ENCODE measurements at places on chromosomes 12 and 14.

DNA sequence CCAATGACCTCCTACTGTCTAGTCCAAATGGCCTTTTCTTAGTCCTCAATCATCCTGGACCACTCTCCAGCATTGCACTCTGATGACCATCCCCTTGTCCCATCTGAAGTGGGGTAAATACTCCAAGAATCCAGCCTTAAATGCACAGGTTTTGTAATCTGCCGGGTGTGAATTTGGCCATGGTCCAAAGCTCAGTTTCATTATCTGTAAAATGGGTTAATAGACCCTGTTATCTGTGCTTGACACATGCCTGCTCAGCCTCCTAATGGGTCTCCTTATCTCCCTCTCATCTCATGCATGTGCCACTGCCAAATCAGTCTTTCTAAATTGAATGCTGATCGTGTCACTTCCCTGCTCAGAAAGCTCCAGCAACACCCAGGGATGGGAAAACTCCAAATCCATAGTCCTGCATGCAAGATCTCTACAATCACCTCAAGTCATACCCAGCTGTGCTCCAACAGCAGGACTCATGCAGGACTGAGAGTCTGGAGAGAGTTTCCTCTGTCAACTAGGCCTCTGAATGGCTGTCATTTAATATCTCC lies 22.3 kb downstream of the LGR5 start:
- no peak for DNase-seq

DNA sequence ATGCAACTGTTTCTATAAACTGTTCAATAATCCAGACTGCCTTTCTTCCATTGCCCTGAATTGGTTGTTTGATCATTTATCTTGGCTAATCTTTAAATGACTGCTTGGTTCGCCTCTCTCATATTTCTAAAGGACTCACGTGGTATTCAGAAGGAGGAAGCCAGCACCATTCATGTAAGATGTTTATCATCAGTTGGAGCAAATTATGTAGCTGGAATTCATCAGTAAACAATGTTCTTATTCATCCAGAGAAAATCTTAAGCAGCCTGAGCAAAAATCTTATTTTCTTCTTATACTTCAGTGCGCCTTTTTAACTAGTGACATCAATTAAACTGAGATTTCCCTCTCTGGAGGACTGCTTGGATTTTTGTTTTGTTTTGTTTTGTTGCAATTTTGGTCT lies 538.7 kb upstream of the TMEM132C start:
- DNase-seq: no peak

- no peak for DNase-seq
These were observed 4.2 kb downstream of the DAZAP2 start for GRCh38 chr12:51242876-51243275.

GRCh38 chr14:43168371-43168925 lies 1338.6 kb downstream of the FSCB start:
- DNase-seq: no peak

DNA sequence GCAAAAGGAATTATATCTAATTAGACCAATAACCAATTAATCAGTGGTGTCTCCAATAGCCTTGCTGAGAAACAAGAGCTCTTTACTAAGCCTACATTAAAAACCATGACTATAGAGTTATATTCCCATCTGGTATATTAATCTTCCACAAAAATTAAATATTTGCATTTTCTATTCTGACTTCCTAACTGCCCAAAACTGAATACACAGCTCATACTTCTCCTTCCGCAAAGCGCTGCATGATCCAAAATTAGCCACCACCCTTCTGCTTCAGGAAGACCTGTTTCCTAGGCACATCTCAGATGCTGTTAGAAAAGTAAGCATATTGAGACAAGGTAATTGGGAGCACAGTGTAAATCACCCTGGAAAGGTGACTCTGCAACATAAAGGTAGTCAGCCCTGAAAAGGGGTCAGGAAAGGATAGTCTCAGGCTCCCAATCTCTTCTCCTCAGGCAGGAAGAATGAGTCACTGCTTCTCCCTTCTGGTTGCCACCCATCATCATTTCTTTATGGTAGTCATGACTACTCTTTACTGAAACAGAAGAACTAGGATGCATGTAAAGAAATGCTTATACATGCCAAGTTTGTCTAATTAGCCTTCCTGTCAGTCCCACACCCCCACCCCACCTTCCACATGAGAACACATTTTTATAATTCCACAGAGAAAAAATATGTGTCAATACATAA lies 54.3 kb downstream of the PLCZ1 start:
- DNase-seq: no peak

- DNase-seq: no peak
These were observed 9.1 kb upstream of the DEGS2 start for GRCh38 chr14:100168506-100168905.

- no peak for DNase-seq
These were observed 126.8 kb upstream of the MAP1LC3B2 start for GRCh38 chr12:116432314-116432750.

GRCh38 chr12:75571656-75572205 lies 60.3 kb upstream of the KRR1 start:
- DNase-seq: no peak

DNA sequence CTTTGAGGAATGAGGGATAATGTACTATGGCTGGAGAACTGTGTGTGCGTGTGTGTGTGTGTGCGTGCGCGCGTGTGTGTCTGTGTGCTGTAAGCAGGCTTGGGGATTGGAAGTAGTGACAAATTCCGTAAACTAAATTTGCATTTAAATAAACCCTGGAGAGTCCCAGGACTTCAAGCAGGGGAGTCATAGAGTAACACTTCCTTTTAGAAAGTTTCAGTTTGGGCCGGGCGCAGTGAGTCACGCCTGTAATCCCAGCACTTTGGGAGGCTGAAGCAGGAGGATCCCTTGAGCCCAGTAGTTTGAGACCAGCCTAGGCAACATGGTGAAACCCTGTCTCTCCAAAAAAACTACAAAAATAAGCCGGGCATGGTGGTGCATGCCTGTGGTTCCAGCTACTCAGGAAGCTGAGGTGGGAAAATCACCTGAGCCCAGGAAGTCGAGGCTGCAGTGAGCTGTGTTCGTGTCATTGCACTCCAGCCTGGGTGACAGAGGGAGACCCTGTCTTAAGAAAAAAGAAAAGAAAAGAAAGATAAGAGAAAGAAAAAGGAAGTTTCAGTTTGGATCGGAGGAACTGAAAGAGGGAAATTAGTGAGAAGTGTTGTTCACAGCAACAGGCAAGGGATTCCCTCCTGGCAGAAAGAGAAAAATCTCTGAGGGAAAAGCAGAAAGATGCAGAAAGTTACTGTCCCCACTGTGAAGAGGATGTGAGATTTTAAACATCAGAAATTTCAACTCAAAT lies 222.7 kb upstream of the SOX5 start:
- DNase-seq: no peak

GRCh38 chr12:1800401-1801302 lies 19.7 kb upstream of the LRTM2 start:
- no peak for DNase-seq

- DNase-seq: peak; percentile 19
These were observed 210.3 kb downstream of the NUAK1 start for GRCh38 chr12:105928436-105928835.

- DNase-seq: no peak
These were observed 114.5 kb upstream of the NCOR2 start for GRCh38 chr12:124681779-124682391.

- DNase-seq: no peak
These were observed 510.8 kb downstream of the TMTC2 start for GRCh38 chr12:83197483-83197914.

- no peak for DNase-seq
These were observed 29.3 kb downstream of the ETV6 start for GRCh38 chr12:11678781-11679180.

DNA sequence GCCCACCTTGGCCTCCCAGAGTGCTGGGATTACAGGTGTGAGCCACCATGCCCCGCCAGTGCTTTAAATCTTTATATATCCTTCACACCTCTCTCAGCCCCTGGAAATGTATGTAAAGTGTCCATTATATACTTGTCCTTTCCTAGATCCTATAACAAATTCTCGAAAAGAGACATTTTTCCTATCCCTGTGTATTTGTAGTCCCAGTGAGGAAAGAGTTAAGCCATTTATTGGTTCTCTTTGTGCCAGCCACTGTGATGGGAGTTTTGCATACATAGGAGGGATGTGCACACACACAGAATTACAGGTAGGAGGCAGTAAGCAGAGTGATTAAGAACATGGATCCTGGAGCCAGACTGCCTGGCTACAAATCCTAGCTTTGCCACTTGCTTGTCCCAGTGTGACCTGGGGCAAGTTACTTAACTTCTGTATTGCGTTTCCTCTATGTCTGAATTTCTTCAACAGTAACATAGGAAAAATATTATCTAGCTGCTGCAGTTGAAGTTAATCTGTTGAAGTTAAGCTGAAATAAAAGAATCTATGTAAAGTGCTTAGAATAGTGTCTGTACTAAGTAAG lies 2.1 kb upstream of the RABGGTA start:
- no peak for DNase-seq

- peak; percentile 16 for DNase-seq
These were observed 33.5 kb upstream of the ARHGAP5 start for GRCh38 chr14:32043624-32044023.

- peak; percentile 54 for DNase-seq
These were observed 20.1 kb downstream of the STX2 start for GRCh38 chr12:130818635-130819576.

DNA sequence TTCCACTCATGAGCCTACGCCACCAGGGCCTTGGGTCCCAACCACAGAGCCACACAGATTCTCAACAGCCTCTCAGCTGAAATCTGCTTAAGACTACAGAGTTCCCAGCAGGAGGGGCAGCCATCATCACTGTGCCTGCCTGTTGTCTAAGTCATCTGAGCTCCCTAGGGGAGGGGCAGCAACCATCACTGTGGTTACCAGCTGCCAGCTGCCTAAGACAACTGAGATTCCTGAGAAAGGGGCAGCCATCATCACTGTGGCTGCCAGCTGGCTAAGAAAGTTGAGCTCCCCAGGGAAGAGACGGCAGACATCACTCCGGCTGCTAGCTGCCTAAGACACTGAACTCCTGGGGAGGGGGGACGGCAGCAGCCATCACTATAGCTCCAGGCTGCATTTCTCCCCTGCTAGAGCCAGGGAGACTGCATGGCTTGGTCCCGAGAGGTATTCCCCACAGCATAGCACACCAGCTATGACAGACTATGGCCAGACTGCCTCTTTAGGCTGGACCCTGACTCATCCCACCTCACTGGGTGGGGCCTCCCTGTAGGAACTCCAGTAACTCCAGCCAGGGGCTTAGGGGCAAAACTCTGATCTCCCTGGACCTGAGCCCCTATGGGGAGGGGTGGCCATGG lies 37.2 kb upstream of the C14orf132 start:
- peak; percentile 16 for DNase-seq

DNA sequence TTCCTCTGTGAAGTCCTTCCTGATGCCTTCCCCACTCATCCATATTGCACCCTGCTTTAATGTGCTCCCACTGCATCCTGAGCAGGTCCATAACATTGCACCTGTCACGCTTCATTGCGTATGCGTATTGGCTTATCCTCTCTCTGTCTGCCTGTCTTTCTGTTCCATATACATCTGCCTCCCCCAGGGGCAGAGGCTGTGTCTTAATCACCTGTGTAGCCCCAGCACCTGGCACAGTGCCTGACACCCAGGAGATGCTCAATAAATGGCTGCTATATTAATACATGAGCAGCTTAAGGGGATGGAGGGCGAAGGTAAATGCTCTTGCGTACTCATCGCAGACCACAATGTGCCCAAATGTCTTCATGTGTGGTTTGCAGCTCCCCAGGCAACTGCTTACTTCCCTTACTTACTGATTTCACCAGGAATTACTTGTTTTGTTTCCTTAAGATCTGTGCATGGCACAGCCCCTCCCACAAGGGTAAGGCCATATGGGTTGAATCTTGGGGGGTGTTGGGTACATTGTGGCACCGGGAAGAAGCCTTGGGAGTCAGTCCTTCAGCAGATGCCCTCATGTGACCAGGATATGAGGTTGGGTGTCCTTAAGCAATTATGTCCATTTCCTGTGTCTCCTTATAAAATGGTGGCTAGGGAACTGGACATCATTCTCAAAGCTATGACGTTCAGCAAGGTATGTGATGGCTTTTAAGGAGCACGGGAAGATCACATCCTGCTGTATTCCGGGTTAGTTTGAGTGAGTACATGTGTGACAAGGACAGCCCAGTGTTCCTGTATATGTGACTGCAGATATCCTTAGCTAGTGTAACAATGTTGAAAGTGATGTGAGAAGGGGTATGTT lies 848 bp upstream of the CPNE6 start:
- peak; percentile 15 for DNase-seq

DNA sequence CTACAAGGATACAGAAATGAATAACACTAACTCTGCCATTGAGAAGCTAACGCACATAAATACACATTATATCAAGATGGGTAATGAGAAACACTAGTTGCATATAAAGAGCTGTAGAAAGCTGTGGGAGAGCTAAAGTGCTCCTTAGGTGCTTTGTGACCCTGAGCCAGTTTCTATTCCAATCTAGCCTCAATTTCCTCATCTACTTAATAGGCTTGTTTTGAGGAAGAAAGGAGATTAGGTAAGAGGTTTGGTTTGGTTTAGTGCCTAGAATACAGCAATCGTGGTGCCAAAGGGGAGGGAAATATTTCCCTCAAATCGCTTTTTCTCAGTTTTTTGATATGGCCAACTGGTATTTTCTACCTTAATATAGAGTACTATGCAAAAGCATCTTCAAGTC lies 994 bp downstream of the SRP54 start:
- no peak for DNase-seq

DNA sequence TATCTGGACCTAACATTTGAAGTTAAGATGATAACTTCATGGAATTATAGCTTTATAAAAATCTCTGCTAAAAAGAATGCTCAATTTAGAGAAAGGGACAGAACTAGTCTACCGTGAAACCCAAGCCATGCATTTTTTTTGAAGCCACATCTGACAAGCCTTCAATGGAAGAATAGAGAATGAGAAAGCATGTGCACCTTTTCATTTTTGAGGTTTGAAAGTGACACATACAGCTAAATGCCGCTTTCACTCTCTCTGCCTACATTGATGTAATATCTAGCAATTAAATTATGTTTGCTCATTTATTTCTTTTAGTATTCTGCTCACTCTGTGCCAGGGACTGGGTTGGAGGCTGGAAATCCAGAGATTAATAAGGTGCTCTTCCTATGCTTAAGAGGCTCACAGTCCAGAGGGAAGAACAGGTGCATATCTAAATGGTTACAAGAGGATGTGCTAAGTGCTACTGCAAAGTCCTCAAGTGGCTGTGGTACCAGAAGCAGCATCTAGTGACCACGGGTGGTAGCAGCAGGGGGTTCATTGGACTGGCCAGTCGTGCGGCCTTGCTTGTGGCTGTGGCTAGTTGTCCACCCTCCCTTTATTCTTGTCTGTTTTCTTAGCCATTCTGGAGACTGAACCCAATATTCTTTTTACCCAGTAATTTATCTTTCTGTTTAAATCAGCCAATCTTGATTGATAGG lies 60.4 kb downstream of the PPP1R36 start:
- DNase-seq: no peak

Data from NCI-H1105 treated with DMSO at 0.1 percent for 48 hours (cell line).